ENCODE measurements at places on chromosomes 2 and 18.

GRCh38 chr2:205574001-205574400 is 108.3 kb upstream of the NRP2 start:
- no peak for DNase-seq

GRCh38 chr2:138090330-138090729 is 126.1 kb downstream of the HNMT start:
- DNase-seq = no peak

DNA sequence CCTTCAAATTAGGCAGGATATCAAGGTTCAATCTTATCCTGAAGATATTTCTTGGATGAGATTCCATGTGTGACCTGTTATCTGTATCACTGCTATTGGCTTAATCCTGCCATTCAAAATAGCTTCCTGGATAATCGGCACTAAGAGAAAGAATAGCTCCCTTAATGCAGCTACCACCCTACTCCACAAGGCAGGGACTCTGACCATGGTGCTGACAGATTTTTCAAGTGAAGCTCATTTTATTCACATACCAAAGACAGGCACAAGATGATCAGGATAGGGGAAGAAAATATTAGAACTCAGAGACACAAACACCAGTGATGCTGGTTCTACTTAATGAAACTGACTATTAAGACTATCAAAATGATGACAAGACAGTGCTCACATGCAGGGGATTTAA is 74.9 kb downstream of the ORC4 start:
- DNase-seq = no peak

GRCh38 chr2:156576005-156576404 is 139.8 kb downstream of the GPD2 start:
- DNase-seq = no peak

DNA sequence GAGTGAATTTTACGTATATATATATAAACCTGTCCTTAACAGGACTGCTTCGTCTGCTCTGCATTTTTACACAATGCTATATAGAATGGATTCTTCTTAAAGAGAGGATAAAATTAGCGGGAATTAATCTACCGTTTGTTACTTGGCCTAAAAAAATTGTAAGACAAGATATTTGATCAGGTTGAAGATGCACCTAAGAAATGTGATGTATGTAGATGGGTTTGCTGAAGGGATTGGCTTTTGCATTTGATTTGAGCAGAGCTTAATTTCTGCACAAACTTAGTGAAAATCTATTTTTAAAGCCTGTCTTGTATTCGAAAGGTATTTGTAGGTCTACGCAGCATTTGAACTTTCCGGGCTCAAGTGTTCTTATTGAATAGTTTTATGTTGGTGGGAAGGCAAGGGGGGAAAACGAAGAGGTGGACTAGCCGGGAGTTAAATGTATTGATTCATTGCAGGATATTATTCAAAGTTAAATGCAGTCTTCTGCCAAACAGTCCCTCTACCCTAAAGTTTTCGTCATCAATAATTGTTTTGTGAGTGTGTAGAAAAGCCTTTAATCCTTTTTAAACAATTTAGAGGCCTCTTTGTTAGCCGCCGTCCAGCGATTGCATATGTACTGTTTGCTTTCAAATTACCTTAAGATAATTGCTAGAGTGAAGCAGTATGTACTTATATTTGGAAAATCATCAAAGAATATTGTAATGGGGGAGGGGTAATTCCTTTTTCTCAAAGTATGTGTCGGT is 1.2 kb downstream of the PPP1CB start:
- DNase-seq = no peak

DNA sequence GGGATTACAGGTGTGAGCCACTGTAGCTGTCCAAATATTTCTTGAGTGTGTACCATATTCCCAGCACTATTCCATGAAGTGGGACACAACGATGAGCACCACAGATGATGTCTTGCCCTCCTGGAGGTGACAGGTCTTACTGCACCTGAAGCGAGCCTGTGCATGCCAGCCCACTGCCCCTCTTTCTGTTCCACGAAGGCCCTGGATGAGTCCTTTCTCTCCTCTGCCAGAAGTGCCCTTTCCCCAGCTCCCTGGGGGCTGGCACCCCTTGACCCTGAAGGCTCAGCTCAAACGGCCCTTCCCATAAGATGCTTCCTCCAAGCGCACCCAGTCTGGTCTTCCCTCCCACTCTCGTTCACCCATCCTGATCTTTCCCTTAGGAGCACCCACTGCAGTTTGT is 5.5 kb downstream of the ATP6V1B1 start:
- DNase-seq = no peak

DNA sequence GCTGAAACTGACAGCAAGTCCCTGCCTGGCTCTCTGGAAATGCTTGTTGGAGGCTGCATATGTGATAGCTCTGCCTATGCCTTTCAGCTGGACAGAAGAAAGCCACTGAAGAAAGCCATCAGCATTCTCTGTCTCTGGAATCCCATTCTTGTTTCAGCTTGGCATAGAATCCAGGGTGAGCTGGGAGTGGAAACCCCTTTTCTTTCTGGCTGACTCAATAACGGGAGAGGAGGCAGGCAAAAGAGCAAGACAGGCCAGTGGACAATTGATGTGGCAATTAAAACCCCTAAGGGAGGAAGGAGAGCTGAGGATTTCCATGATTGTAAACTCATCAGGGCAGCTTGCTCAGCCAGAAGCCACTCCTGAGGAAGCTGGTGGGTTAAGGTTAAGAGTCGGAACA is 208.1 kb downstream of the CLIP4 start:
- DNase-seq = no peak

DNA sequence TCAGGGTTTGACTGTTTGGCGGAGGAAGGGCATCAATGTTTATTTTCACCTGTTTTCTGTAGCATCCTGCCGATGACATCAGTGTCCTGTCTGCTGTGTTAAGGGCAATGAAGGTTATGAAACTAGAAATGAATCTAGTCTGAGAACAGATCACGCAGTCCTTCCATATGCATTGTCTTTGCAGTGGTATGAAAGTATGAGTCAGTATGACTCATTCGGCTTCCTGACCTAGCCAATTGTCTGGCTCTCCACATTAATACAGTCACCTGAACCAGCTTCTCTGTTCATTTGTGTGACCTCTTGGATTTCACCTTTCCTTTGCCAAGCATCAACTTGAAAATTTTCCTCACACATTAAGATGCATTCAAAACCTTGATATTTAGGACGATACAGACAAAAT is 353.8 kb downstream of the RND3 start:
- DNase-seq = no peak

DNA sequence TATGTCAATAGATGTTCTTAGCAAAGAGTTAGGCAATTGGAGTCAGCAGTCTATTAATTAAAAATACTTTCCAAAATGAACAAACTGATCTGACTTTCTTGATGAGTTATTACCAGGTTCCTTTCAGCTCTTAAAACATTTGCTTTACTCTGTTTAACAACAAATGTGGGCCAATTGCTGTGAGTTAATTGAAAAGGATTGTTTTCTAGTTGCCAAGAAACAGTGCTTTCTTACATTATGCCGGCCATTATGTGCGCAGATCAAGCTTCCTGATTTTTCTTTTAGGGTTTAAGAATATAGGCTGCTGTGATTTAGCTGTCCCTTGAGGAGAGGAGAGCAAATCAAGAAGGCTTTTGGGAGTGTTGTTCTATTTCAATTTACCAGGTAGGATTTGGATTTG is 50.5 kb upstream of the ITPRID2 start:
- DNase-seq = no peak

GRCh38 chr2:32485399-32485798 is 128.6 kb downstream of the BIRC6 start:
- no peak for DNase-seq

DNA sequence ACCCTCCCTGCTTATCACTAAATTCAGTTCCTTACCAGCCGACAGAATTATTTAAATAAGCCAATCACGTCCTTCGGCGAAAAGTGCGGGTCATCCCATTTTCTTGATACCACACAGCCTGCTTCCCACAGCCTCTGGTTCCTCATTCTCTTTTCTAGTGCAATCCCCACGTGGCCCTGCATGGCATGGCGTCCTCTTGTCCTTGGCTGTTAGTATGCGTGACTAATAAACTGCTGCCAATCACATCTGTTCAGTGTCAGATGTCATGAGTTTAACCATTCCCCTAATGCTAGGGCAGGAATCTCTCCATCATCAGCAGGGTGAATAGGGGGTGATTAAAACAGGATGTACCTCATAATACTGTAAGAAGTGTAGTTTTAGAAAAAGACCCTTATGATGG is 62.8 kb upstream of the TSPYL6 start:
- DNase-seq = no peak
